Stimulated activated CD8-positive, alpha-beta memory T cell treated with anti-CD3 and anti-CD28 coated beads, Interleukin-12 subunit alpha, Interleukin-12 subunit beta, amount 100 ng/mL, for 4 hours (primary cell): ENCODE measurements at places on chromosomes 1 and 21.
A peak's percentile ranks its signal among the peaks of the same experiment; 100 is the strongest.

- peak; percentile 33 for DNase-seq
Observed at GRCh38 chr1:161092621-161093028, 3.3 kb upstream of the NECTIN4 start.

- no peak for DNase-seq
Observed at GRCh38 chr1:151013518-151013917, 5.3 kb downstream of the PRUNE1 start.

DNA sequence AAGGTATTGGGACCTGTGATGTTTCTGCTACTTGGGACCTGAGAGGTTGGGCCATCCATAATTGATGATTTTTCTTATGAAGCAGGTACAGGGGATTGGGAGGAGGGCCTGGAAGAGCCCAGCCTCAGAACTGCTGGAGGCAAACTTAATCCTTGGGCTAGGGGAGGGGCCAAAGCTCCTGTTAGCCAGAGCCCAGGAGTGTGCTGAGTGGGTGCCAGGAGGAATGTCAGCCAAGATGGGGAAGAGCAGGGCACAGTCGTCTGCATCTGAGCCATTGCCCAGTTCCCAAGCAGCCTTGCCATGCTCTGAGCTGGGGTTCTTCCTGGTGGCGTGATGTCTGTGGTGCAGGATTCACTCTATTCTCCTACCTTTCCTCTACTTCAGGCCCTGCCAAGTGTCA, 5.8 kb downstream of the MAPKAPK2 start:
- no peak for DNase-seq

DNA sequence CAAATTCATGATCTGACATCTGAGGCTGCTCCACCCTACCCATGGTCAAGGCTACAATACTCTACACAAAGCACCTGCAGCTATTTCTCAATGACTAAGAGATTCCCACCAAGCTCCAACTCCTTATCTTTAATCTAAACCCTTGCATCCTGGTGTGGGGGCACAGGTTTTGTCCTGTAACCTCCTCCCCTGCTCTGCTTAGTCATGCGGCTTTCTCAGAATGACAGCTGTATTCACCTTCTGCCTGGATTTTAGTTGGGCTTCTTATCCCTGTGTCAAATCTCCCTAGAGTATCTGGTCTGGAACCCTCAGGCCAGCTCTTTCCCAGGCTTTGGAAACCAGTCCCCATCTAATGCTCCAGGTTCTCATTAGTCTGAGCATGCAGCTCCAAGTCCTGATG, 159.0 kb downstream of the BARHL2 start:
- no peak for DNase-seq

DNA sequence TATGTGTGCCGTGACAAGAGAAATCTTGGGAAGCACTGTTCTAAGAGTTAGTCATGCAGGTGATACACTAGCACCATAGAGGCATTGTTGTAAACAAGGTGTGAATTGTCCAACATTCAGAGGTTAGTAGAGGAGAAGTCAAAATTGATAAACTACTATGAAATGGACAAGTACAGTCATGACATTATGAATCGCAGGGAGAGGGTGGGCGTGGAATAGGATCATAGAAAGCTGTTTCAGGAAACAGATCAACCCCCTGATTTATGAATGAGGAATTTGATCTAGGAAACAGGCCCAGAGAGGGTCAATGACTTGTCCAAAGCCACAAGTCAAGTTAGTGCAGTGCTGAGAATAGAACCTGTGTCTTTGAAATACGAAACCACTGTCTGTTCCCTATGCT, 58.5 kb upstream of the LAX1 start:
- DNase-seq = no peak

GRCh38 chr1:18384471-18384870, 96.3 kb upstream of the KLHDC7A start:
- DNase-seq = no peak

DNA sequence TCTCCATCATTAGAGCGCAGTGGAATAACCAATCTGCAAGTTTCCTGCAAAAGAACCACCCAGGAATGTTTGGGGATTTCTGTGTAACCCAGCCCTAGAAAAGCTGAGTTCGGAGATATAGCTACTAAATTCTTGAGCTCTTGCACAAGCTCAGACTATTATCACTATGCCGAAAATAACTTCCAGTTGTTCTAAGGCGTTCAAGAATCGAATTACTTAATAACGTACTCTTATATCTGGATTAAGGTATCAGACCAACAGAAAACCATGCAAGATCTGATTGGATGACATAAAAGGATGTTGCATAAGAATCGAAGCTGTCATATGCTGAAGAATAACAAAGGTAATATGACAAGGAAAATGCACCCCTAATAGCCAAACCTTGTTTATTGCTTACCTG, 7.5 kb upstream of the LAMC2 start:
- no peak for DNase-seq

DNA sequence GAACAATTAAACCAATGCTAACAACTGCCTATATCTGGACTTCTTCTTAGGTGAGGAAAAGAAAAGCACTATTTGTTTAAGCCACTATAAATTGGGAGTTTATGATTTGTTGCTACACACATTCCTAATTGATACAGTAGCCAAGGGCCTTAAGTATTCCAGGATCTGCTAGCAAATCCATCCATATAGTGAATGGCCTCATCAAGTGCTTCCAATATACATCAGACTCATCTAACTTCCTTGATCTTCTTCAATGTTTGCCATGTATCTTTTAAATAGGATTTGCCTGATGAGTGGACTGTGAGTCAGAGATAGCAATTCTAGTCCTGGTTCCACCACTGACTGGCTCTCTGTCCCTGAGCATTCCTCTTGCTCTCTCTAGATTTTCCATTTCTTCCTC, 430.2 kb downstream of the OMA1 start:
- DNase-seq = no peak

DNA sequence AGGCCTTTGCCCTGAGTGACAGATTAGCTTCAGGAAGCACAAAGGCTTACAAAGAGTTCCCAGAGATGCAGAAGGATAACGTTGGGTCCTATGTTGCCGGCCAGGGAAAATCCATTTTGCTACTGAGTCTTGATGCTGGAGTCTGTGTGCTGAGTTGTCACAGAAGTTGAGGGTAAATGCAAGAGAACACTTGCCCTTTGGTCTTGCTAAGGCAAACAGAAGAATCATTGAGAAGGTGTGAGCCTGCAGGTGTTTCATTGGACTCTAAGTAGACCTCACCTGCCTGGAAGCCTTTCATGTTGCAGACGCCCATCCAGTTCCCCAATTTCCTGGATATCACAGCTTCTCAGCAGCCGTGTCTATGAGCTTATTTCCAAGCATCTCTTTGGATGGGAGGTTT, 105.2 kb downstream of the PCP4 start:
- DNase-seq = no peak

GRCh38 chr1:26340047-26340481, 13.9 kb downstream of the CRYBG2 start:
- no peak for DNase-seq

DNA sequence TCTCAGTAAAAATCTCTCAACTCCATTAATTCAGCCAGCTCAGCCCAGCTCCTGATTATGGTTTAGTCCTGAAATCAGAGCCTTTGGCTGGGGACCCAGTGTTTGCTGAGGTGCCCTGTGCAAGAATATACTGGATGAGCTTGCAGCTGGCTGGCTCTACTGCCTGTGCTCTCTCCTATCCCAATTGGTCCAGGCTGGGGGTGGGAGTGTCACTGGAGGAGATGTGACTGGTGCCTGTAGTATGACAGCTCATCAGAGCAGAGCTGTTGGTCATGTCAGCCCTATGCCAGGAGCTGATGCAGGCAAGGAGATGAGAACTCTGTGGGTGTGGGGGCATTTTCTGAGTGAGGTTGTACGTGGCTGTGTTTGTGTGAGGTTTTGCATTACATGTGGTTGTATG, 87.0 kb downstream of the TNR start:
- DNase-seq = no peak

DNA sequence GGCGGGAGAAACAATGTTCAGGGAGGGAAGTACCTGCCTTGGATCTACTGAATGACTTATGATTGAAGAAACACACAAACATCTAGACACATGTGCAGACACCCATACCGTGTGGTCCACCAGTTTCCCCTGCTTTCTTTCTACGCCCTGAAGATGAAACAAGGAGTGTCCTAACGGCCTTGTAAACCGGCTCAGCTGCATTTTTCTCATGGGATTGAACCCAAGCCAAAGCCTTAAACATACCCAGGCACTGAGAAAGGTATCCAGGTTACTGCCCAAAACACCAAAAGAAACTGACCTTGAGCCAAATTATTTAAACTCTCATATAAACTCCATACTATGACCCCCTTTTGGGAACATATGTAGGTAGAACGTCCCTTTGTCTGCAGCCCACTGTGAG, 630.0 kb upstream of the RGS18 start:
- DNase-seq = no peak

DNA sequence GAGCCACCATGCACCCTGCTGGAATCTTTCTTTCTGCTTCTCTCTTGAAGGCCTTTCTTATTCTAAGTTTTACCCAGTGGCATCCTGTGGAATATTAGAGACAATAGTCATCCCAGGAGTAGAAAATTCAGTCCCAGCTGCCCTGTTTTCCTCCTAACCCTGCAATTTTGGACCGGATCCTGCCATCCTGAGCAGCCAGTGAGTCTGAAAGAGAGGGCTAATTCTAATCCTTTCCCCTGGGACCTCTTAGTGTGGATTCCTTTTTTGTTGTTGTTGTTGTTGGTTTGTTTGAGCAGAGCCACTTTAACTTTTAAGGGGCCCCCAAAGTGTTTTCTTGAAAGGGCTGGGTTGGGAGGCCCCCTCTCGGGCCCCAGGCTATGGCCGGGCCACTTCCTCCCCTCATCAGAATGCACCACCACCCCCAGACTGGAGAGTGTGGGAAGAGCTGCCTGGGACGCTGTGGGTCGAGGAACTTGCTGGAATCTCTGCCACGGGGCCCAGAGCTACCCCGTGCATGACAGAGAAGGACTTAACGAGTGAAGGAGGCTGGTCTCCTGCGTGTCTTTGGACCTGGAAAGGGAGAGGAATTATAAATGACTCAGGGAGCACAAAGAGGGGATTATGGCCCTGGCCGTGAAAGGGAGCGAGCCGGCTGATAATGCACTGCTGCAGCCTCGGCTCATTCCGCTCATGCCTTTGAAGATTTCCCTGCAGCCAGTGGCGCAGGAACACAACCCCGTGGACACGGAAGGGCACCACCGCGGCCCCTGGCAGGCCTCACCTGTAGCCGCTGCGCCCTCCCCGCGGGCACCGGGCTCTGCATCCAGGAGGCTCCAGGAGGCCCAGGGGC, 81.0 kb upstream of the AKT3 start:
- DNase-seq = no peak

GRCh38 chr1:115837740-115838421, 3.0 kb downstream of the NHLH2 start:
- no peak for DNase-seq

DNA sequence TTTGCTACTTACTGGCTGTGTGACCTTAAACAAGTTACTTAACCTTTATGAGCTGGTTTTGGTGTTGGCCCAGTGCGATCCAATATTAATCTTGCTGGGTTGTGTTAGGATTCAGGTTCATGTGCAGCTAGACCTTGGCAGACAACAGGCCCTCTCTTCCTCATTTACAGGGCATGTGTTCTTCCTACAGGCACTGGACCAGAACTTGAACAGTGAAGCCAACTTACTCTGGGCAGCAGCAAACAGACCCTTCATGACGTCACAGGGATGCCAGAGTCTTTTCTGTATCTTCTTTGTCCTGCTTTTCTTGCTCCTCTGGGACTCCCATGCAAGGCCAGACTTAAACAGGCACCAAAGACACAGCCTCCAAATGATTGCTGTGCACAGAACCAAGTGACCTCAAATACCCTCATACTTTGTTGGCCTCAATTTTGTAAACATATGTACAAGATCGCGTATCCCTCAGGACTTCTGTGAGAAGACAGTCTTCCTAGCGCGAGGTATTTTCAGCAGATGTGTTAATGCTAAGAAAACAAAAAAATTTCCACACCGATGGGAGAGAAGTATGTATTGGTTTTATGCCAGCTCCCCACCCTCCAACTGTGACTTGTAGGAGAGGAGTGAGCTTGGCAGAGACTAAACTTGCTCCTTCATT, 73.7 kb downstream of the URB2 start:
- DNase-seq = no peak

- DNase-seq = no peak
Observed at GRCh38 chr1:57129865-57130264, 164.1 kb upstream of the C8B start.

GRCh38 chr1:175774921-175775320, 31.5 kb upstream of the TNR start:
- no peak for DNase-seq

DNA sequence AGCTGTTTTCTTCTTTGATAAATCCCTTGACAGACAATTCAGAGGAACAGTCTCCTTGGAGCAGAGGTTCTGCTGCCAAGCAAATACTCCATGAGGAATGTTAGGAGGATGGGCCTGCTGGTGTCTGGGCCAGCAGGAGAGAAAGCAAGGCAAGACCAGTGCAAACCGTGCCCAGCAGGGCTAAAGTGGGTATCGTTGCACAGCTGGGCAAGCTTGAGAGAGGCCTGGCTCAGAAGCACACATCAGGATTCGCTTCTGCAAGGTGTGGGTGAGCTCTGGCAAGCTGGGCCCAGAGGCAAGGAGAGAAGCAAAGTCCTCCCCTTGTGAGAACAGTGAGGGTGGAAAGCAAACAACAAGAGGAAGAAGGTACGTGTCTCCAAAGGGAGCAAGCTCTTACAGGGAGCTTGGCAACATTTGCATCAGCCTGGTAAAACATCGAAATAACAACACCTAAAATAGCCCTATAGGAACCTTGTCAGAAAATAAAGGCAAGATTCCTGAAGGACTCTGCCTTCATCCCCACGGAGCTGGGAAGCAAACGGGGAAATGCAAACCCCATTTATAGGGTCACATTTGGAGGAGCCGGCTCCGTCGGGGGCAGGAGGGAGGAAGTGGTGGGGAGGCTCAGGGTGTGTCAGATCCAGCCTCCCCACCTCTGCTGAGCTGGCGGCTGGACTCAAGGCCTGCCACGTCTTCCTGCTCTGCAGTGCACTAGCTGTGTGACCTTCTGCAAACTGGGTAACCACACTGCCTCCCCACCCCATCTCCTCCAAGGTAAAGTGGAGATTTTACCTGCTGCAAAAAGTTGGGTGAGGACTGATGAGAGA, 62.3 kb upstream of the HIVEP3 start:
- DNase-seq = no peak

DNA sequence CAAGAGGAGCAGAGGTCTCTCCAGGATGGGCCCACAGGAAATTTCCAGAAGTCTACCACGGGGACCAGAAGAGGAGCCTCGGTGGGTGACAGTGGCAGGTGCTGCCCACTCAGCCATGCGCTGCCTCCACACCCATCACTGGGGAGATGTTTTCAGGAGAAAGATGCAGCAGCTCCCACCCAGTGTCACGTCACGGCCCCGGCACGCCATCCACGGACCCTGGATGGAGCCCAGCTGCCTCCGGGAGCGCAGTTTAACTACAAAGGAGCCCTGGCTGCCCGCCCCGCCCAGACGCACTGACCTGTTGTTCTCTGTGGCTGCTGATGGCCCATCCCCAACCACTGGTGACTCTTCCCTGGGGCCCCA, 6.8 kb downstream of the TSPEAR start:
- DNase-seq = no peak
